ENCODE measurements at places on chromosomes 6 and 20.

DNA sequence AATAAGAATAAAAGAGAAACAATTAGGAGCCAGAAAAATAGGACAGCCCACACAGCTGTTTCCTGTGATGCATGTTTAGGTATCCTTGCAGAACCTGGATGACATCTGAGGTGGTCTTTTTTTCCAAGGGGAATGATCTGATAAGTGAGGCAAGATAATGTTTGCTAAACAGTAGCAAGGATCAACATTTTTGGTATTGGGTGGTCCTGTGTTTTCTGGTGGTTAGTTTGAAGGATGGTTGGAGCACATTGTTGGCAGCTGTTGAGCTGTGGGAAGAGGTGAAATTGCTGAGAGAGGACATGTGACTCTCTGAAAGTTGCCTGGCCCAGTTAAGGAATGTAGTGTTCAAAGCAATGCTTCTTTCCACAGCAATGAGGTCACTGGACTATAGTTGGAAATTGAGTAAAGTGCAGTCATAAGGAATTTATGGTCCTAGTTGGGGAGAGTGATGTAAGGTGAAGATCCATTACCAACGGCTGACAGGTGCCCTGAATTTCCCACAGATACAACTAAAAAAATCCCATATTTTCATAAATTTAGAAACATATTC lies 270.2 kb upstream of the IMPG1 start:
- ATAC-seq, result peak; percentile 89

GRCh38 chr6:11174242-11174611 lies 58.2 kb downstream of the NEDD9 start:
- ATAC-seq, result no peak

DNA sequence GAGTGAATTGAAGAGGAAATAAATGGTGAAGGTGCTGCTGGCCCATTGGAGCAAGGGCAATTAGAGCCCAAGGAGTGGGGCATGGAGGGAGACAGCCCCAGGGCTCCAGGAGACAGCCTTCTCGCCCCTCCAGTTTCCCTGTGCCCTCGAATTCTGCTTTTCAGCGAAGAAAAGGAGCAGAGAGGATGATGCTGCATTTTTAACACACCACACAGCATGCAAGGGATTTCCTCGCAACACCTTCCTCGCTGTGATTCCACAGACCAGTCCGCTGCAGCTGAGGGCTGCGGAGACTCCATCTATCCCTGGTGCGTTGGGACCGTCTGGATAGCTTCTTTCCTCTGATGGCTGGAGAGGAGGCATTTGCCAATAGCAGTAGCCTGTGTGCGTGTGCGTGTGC lies 41.7 kb downstream of the PTCHD4 start:
- ATAC-seq, result peak; percentile 52

DNA sequence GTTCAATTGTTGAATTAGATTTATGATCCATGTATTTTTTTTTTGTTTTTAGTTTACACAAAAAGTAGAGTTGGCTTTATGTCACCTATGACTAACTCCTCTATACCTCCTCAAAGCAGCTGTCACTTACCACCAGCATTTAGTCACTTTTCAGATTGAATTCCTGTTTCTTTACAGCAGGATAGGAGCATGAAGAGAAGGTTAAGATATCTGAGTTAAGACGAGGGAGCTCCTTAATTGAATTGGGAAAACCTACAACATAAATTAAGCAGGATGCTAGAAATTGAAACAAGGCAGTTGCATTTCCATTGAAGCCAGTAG lies 237.2 kb downstream of the FARS2 start:
- ATAC-seq, result no peak

- no peak for ATAC-seq
Measured at GRCh38 chr6:52572536-52572935, 4.3 kb downstream of the TRAM2 start.

DNA sequence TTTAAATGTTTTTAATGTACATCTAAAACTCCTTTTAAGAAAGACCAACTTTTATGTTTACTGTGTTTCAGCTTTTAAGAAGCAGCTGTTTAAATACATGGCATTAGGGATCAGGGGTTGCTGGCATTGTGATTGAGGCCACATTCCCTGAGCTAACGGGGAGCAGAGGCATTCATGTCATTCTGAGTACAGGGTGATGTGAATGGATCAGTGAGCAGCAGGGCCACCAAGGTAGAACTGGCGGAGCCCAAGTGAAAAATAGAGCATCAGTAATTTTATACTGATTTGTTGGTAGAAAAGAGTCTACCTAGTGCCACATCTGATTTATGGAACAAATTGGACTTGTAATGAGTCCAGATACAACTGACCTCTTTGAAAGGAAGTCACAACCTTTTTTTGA lies 467.3 kb downstream of the ADGRB3 start:
- ATAC-seq, result peak; percentile 15

- no peak for ATAC-seq
Measured at GRCh38 chr6:150676344-150676743, 76.7 kb downstream of the PLEKHG1 start.

DNA sequence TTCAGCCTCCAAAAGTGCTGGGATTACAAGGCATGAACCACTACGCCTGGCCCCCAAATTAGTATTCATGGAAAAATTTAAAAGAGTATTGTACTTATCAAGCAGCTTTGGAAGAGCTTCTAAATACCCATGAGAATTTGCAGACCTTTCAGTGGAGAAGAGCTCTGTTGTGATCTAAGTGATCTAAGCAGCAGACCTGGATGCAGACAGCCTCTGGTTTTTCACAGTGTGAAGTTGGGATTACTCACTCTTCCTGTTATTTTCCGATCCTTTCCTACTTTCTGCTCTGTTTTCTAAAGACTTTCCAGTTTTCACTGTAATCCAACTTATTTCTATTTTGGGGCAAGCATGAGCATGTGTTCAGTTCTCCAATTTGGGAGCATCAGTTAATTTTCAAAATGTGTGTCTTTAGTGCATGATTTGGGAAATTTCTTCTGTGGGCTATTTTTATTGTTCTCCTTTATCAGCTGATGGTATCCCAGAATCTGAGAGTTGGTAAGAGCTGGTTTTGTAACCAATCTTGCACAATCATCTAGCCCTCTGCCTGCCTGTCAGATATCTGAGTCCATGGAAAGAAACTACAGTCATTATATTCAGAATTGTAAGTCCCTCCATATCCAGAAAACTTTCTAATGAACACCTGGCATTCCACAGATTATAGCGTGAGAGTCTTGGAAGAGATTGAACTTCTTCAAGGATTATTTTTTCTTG lies 207.7 kb upstream of the DTNBP1 start:
- peak; percentile 28 for ATAC-seq

DNA sequence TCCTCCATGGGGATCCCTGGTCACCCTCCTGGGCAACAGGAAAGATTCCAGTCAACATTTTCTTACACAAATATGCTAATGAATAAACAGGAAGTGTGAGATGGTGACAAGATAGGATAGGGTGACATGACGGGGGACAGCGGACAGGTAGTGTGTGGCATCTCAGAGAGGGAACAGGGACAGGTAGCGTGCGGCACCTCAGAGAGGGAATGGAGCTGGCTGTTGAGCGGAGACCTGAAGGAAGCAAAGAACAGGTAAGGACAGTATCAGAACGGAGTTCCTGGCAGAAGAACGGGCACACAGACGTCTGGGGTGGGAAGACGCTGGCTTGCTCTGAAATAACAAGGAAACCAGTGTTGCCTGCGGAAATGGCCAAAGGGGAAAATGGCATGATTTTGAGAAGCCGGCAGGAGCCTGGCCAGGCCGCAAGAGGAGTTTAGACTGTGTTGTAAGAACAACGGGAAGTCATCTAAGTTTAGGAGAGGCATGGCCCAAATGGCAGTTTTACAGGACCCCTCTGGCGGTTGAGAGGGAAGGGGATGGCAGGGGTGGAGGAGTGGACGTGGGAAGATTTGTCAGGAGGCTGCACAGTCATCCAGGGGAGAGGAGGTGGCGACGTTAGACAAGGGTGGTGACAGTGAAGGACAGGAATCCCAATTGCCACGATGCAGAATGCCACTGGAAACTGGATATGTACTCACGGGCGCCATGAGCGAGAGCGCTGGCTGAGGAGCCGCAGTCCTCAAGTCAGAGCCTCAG lies 111.6 kb downstream of the JPH2 start:
- no peak for ATAC-seq

GRCh38 chr6:111110036-111110435 lies 22.7 kb downstream of the SLC16A10 start:
- no peak for ATAC-seq

DNA sequence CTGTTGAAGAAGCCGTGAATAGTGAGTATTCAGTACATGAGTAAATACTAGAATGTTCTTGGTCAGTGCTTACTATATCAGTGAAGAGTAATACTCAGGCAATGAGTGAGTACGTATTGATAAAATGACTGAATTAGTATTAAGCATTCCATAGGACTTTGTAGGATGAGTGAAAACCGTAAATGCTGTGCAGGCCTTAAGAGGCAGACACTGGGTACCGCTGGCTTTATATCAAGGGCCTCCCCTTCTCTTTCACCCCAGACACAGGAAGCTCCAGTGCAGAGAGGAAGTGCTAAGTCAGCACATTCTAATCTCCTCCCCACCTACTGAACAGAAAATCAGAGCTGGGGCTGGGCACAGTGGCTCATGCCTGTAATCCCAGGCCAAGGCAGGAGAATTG lies 24.2 kb downstream of the POFUT1 start:
- ATAC-seq, result no peak

GRCh38 chr6:155791186-155791585 lies 335.5 kb upstream of the NOX3 start:
- no peak for ATAC-seq
